ENCODE measurements at places on chromosomes 7 and 10.
A peak's percentile ranks its signal among the peaks of the same experiment; 100 is the strongest.

GRCh38 chr10:86673827-86674581, 5.7 kb downstream of the LDB3 start:
- peak; percentile 96 for DNase-seq

- DNase-seq: no peak
Observed at GRCh38 chr7:94067047-94067446, 62.9 kb upstream of the BET1 start.

DNA sequence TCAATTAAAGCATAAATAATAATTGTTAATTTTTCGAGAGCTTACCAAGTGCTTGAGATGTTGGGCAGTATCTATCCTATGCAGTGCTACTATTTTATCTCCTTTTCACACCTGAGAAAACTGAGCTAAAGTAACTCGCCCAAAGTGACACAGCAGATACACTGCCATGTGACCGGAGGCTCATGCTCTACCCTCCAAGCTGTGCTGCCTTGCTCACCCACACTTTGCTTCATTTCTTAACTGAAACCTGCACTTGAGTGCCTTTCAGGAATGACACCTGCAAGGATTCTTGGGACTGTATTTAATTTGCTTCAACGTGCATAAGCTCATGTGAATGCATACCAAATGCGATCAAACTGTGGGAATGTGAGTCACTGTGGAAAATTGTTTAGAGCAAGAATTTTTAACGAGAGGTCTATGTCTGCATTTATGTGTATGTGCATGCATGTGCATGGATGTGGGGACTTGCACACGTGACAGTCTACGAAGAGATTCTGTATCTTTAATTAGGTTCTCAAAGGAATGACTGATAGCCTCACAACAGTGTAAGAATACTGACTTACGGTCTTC, 119.2 kb downstream of the ADCYAP1R1 start:
- no peak for DNase-seq

DNA sequence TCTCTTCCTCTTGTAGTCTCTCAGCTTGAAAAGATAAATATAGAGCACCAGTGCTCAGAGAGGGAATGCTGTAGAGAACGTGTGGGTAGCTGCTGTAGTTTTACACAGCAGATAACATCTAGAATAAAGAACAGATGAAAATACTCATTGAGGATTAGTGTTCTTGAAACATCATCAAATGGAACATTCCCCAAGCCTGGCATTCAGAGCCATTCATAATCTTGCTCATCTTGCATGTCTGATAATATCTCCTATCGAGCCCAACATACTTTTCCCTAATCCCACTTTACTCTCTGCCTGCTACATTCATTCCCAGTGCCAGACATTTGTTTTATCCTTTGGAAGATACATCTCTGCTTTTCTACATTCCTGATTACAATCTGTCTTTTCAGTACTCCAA, 35.2 kb downstream of the MCU start:
- no peak for DNase-seq

DNA sequence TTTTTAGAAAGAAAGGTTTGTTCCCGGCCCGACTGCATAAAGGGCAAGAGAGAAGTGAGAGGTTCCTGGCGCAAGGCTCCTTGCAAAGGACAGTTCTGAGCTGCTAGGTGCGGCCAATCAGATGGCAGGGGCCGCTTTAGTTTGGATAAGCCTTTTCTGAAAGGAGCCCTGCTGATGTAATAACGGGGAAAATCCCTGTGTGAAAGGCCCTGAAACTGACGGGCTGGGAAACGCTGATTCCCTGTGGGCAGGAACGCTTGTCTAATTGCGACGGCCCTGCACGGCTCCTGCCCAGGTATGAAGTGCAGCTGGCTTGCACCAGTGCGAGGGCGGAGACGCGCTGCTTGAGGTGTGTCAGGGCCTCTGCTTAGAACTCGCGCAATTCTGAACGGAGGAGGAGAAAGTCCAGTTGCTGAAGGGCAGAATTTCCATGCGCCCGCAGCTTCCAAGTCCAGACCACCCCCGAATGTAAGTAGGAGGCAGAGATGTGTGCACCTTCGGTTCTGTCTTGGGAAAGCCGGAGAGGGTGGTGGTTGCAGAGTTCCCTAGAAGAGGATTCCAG, 30.5 kb downstream of the TACC2 start:
- peak; percentile 15 for DNase-seq

DNA sequence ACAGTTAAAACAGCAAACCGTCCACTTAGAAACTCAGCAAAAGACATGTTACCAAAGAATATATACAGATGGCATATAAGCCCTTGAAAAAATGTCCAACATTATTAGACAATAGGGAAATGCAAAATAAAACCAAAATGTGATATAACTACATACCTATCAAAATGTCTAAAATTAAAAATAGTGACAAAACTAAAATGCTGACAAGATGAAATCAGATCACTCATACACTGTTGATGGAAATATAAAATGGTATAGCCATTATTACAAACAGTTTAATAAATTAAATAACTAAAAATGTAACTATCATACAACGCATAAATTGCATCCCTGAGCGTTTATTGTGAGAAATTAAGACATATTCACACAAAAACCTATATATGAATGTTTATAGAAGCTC, 939.7 kb upstream of the ZWINT start:
- DNase-seq: no peak

Measured in NCI-H82 (cell line).